ENCODE measurements at places on chromosomes 3 and 15. TPM values are rescaled to one million over a fixed set of nuclear protein-coding genes. Genes with fewer than 3 reads are reported as not detected.

GRCh38 chr15:39124155-39124552 lies 456.7 kb upstream of the THBS1 start:
- DNase-seq: peak; percentile 46
- H3K27me3 ChIP-seq: no peaks in the 10 kb centered on the region
- peaks cover 47% of the 10 kb centered on the region for H3K4me1 ChIP-seq
- no peak overlapping the region for H3K4me3 ChIP-seq
- no peaks in the 10 kb centered on the region for H3K36me3 ChIP-seq

GRCh38 chr3:140166861-140167599 lies 232.0 kb downstream of the CLSTN2 start:
- no peak overlapping the region for H3K27ac ChIP-seq
- no peaks in the 10 kb centered on the region for H3K4me1 ChIP-seq
- no peak overlapping the region for H3K4me3 ChIP-seq
- no peak for DNase-seq

The PIGZ gene
- 5.1 TPM for total RNA-seq

The ITGB5 gene
- total RNA-seq: 144 TPM

All from endothelial cell of umbilical vein (primary cell).